NCI-H1092 (cell line): ENCODE measurements at places on chromosomes 12 and 14.

DNA sequence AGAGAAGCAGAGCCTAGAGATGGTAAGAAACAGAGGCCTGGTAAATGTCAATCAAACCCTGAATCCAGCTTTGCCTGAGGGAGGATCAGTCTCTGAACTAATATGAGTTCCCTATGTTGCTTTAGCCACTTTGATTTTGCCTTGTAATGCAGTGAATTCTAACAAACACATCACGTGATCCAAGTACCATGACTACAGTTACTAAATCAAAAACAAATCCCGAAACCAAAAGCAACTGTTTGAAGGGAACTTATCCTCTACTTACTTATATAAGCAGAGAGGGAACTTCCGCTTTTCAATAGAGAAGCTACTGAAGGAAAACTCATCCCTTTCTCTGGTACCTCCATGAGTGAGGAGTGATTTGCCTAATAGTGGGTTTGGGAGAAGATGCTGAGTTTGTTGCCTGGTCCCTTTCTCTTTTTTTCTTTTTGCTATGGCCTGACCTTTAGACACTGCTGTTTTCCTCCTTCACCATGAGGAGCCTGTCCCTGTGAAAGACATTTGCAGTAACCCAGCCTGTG is 7.7 kb upstream of the PPTC7 start:
- DNase-seq = no peak

DNA sequence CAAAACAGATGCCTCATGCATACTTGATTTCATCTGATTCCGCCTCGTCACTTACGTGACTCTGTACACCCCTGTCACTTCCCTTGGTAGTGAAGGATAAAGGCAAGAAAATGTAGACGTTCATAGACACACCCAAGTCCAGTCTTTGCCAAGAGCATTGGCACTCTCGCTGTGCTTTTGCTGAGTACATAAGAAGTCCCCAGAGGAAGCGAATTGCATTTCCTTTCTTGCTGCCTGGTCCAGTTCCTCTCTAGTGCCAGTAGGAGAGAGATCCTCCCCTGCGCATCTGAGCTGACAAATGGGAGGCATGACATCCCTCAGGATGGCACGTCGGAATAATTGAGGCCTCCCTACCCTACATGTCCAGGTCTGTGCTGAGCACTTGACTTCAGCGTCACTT is 21.3 kb upstream of the RIN3 start:
- no peak for DNase-seq

DNA sequence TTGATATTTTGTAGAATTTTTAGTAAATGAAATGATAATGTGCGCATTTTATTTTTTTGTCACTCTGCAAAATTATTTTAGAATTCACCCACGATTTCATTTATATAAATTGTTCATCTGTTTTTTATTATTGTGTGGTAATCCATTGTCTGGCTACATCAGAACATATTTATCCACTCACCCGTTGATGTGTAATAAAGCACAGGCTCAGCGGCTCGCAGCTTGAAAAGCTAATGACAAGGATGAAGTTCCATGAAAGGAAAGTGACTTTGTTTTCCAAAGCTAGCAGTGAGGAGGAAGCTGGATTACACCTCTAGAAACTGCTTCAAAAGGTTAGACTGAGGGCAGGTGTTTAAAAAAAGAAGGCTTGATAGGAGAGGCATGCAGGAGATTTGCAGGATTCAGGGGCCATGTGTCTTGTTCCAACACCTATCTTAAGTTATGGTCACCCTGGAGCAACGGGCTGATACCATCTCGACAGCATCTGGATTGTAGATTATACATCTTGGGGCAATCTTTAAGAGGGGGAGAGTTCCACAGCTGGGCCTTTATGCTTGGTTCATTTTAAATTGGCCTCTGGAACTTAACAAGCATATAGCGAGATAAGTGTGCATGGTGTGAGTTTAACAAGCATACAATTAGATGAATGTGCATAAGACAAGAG is 194.1 kb downstream of the TMTC3 start:
- DNase-seq = no peak

- DNase-seq = no peak
Measured at GRCh38 chr12:96093543-96094196, 58.3 kb upstream of the LTA4H start.

DNA sequence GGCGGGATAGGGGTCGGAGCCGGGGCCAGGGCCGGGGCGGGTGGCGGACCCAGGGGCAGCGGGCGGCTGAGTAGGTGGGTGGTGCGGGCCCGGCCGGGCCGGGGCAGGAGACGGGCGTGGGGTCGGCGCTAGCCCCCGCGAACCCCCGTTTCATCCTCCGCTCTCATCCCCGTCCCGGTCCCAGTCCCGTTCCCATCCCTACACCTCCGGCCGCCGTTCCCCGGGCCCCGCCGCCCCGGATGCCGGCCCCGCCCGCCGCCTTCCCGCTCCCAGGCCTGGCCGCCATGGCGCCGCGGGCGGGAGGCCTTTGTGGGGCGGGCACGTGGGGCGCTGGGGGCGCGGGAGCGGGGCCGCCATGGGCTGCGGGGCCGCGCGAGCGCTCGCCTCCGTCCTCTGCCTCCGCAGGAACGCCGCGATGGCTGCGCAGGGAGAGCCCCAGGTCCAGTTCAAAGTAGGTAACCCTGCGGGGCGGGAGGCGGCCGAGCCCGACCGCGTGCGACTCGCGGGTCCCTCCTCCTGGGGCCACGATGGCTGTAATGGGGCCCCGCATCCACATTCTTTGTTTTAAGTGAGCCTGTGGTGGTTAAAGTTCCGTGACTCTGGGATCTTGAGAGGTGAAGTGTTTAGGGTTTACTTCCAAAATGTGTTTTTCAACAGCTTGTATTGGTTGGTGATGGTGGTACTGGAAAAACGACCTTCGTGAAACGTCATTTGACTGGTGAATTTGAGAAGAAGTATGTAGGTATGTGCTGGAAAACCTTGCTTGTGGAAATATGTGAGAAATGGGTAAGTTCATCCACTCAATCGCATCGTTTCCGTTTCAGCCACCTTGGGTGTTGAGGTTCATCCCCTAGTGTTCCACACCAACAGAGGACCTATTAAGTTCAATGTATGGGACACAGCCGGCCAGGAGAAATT is 572 bp downstream of the RAN start:
- no peak for DNase-seq

DNA sequence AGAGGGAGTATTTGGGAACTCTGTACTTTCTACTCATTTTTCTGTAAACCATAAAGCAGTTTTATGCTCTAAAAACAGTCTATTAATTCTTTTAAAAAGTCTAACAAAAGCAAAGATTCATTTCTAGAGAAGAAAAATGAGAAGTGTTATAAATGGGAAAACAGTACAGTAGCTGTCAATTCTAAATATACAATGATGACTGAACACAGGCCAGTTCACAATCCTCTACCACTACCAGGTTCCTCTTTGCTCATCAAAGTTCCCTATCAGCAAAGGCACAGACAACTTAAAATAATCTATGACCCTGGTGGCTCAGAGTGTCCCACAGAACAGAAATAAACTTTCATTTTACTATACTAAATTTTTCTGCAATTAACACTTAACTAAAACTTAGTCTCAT is 12.5 kb downstream of the NAA25 start:
- DNase-seq = no peak

GRCh38 chr14:45091710-45092109 is 7.8 kb downstream of the PRPF39 start:
- DNase-seq = no peak

GRCh38 chr12:52063981-52064649 is 5.7 kb upstream of the ATG101 start:
- DNase-seq = no peak

GRCh38 chr14:83827383-83827782 is 1702.6 kb upstream of the FLRT2 start:
- no peak for DNase-seq

- DNase-seq = peak; percentile 15
Measured at GRCh38 chr12:56007564-56008559, 10.8 kb downstream of the SUOX start.

- DNase-seq = no peak
Measured at GRCh38 chr12:102513272-102513671, 32.9 kb upstream of the IGF1 start.

GRCh38 chr14:92985521-92985920 is 62.6 kb downstream of the CHGA start:
- no peak for DNase-seq

- no peak for DNase-seq
Measured at GRCh38 chr14:50357753-50358395, 38.8 kb downstream of the CDKL1 start.

DNA sequence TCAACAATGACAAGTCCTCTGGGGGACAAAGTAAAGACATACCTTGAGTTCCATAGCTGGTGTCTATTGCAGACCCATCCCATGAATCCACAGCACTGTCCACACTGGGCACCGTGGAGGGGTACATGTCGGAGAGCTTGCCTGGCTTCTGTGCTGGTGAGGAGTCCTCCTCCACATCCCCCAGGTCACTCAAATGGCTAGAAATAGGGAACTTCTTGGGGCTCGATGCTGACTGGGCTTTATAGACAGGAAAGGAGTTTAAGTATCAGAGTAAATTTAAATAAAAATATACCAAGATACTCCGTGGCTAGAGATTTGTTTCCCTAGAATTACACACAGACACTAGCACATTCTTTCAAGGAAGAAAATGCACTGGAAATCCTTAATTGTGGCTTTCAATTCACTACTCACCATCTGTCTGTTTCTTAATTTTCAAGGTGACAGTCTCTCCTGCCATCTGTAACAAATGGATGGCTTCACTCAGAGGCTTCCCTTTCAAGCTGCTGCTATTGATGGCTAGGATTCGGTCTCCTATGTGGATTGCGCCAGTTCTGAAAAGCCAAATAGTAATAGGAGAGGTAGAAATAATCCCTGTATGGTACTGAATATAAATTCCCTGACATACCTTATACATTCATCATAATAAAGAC is 90.1 kb downstream of the HELB start:
- DNase-seq = no peak

DNA sequence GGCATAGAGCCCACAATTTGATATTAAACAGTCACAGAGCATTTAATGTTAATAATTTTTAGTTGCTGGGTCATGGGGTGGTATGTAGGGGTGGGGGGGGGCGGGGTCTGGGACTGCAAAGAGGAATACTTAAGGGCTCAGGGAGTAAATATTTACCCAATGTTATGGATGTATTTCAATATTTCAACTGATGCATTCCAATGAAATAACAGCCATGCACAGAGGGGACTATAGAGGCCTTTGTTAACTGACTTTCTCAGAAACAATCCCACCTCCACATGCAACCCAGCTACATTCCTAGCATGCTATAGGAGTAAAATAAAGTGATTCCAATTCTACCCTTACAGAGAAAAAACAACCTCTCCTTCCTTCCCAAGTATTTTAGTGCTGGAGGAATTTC is 7.9 kb upstream of the BBS10 start:
- no peak for DNase-seq

GRCh38 chr12:93043192-93043876 is 114.2 kb upstream of the EEA1 start:
- no peak for DNase-seq

- no peak for DNase-seq
Measured at GRCh38 chr12:52245259-52245961, 12.4 kb downstream of the KRT7 start.

GRCh38 chr12:56257491-56258067 is 605 bp downstream of the ANKRD52 start:
- DNase-seq = no peak

DNA sequence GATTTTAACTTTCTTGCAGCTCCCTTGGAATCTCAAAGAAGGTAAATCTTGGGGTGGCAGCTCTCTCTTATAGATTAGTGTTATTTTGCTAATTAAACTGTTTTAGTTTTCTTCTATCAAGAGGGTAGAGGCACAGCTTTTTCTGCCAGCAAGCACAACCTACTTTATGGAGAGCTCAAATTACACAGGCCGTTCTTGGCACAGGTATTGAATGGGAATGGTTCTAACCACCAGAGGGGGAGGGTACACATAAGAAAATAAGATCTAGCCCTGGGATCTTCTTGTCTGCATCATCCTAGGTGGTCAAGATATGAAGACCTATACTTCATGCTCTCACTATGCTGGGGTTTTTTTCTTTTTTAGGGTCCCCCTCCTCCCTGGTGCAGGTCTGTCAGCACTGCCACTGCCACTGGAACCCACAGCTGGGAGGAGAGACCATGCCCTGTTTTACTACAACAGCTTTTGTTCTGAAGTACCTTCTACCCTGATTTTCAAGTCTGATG is 48.6 kb upstream of the STAC3 start:
- DNase-seq = peak; percentile 21

GRCh38 chr14:73833034-73833433 is 18.6 kb upstream of the PTGR2 start:
- no peak for DNase-seq

DNA sequence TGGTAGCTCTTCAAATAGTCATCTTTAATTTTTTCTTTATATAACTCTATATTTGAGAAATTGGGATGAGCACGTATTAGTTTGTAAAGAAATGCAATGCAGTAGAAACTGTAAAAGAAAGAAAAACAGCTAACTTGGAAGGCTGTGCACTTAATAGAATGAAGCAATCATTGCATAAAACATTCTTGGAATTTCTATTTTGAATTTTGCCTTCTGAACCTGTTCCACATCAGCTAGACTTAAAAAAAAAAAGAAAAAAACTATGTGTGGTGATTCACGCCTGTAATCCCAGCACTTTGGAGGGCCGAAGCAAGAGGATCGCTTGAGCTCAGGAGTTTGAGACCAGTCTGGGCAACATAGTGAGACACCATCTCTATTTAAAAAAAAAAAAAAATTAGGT is 29.4 kb downstream of the SCN8A start:
- DNase-seq = no peak

DNA sequence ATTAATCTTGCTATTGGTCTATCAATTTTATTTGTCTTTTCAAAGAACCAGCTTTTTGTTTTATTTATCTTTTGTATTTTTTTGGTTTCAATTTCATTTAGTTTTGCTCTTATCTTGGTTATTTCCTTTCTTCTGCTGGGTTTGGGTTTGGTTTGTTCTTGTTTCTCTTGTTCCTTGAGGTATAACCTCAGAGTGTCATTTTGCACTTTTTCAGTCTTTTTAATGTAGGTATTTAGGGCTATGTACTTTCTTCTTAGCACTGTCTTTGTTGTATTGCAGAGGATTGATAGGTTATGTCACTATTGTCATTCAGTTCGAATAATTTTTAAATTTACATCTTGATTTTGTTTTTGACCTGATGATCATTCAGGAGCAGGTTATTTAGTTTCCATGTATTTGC is 92.7 kb upstream of the DCD start:
- DNase-seq = no peak

DNA sequence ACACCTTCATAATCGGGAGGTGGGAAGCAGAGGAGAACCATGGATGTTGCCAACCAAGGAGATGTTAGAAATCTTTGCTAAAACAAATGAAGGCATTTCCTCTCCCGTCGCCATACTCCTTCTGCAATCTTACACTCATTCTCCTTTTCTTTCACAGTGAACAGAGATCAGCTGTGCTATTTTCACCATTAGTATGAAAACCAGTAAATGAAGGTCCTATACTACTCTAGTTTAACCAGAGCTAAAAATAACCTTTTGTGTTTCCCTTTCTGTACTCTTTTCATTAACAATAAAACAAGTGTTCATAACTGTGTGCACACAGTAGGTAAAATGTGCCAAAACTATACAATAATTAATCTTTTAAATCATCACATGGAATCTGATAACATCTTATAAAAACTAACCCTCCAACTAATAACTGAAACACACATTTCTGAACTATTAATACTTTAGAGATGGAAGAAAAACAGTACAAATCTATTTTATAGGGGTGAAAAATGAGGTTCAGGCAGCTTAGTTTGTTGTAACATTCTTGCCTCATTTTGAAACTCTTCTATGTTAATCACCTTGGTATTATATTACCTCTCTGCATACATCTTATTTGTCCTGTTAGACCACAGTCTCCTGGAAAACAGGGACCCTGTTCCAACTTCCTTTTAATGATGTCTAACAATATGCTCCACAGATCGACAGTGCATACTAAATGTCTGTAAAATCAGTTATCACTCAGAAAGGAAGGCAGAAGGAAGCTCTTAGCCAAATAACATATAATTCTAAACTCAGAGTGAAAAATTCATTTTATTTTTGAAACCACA is 69.5 kb downstream of the SPPL3 start:
- DNase-seq = no peak
